ENCODE measurements at places on chromosomes 1 and 21.
A peak's percentile ranks its signal among the peaks of the same experiment; 100 is the strongest.

DNA sequence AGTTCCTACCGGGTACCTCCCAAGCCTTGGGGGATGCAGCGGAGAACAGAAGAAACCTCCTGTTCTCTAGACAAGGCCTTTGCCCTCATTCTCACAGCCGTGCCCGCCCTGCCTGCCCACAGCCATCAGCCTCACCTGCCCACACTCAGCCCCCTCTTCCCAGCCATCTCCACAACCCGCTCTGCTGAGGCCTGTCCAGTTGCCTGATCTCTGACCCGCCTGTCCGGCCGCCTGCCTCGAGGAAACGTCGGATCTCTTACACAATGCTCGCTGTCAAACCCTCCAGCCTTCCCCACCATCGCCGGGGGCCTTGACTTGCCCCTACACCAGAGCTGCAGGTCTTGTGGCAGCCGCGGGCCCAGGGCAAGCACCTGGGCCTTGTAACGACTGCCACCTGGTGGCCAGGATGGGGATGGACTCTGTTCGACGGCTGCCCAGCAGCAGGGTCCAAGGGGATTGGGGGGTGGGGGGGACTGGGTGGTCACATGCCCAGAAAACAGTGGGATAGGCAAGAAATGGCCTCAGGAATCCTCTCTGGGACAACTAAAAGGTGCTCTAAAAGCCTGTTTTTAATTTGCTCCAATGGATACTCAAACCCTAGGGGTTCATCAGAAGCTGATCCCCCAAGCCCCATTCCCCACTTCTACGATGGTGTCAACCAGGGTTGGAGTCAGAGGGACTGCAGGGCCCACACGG is 31.0 kb downstream of the SLC45A1 start:
- DNase-seq: peak; percentile 63

DNA sequence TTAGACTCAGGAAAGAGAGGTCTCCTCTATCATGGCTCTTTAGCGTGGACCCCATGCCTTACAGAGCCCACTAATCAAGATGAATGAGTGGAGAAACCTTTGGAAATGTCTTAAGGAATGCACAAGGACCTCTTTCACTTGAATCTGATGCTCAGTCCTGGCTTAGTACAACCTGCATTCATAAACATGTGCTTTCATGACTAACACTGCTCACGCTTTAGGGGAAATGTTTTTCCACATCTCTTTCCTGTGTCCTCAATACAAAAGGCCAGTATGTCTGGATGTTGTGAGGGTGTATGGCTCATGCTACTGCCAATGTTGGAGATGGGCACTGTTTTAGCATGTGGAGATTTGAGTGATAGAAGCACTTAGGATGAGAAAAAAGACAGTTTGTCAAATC is 14.2 kb upstream of the GNG12 start:
- DNase-seq: no peak

GRCh38 chr1:77322061-77322900 is 40.5 kb downstream of the AK5 start:
- no peak for DNase-seq

- DNase-seq: no peak
Observed at GRCh38 chr1:247713753-247714152, 2.7 kb downstream of the OR6F1 start.

- no peak for DNase-seq
Observed at GRCh38 chr1:246367041-246367440, 140.0 kb downstream of the SMYD3 start.

- peak; percentile 57 for DNase-seq
Observed at GRCh38 chr1:229461032-229461668, 27.3 kb upstream of the ACTA1 start.

GRCh38 chr1:63936801-63937200 is 163.0 kb downstream of the ROR1 start:
- DNase-seq: no peak
